T-helper 17 cell (primary cell): ENCODE measurements at places on chromosomes 3 and 15.
A peak's percentile ranks its signal among the peaks of the same experiment; 100 is the strongest.

GRCh38 chr3:96959901-96960641, 145.7 kb downstream of the EPHA6 start:
- DNase-seq, result no peak

- DNase-seq, result no peak
These were observed 22.3 kb downstream of the THRB start for GRCh38 chr3:24472358-24472757.

DNA sequence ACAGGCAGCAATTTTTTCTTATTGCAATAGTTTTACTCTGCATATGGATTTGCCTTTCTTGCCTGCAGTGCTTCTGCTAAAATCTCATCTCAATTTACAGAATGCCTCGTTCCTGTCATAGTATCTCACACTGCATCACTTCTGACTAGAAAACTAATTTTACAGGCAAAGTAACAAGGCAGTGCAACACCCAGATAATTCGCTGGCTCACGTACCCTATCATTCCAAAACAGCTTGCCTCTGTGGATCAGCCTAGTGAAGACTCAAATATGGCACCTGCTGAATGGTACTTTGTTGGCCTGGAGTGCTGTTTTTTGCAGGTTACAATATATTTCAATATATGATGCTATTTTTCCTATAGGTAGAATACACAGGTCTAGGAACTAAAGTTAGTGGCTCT, 5.3 kb downstream of the EIF5A2 start:
- no peak for DNase-seq

GRCh38 chr3:122660297-122660974, 20.2 kb upstream of the PARP14 start:
- DNase-seq, result no peak

DNA sequence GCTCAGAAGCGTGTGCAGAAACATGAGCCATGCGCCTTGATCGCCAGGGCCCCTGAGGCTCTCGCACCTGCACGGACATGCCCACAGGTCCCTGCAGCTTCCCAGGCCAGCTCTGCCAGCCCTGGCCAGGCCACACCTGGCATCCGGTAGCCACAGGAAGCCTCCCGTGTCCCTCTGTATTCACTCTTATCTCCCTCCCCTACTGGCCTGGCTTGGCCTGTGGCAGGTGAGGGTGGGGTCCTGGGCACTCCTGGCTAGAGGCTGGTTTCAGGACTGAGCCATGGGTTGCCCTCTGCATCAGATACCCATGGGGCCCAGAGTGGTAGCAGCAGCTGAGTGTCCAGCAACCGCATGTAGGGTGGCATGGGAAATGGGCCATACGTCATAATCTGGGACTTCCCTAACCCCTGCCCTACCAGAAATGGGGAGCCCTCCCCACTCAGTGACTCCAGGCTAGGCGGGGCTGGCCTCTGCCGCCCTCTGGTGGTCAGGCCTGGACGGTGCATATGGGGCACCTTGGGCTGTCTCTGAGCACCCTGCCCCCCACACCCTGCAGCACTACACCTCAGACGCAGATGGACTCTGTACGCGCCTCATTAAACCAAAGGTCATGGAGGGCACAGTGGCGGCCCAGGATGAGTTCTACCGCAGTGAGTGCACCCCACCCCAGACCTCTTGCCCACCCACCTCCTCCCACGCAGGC, 12.6 kb upstream of the LMAN1L start:
- peak; percentile 83 for DNase-seq

DNA sequence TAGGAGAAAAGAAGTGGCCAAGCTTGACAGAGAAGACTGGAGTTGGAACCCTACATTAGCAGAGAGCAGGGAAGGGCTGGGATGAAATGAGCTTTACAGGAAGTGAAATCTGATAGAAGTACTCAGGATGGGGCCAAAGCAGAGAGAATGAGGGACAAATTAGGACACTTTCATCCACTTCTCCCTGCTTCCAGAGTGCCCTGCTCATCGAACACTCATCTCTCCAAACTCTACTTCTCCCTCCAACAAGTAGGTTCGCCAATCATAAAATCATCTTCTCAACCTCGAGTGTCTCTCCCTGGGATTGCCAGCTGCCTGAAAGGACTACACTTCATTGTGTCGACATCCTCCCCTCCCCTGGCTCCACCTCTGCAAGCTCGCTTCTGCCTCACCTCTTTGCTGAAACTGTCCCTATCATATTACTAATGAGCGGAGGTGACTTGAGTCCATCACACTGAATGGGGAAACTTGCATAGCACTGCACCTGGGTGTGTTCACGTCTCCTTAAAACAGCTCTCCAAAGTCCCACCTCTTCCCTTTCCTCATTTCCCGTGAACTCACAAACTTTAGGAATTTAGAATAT, 365.8 kb downstream of the FOXP1 start:
- no peak for DNase-seq

DNA sequence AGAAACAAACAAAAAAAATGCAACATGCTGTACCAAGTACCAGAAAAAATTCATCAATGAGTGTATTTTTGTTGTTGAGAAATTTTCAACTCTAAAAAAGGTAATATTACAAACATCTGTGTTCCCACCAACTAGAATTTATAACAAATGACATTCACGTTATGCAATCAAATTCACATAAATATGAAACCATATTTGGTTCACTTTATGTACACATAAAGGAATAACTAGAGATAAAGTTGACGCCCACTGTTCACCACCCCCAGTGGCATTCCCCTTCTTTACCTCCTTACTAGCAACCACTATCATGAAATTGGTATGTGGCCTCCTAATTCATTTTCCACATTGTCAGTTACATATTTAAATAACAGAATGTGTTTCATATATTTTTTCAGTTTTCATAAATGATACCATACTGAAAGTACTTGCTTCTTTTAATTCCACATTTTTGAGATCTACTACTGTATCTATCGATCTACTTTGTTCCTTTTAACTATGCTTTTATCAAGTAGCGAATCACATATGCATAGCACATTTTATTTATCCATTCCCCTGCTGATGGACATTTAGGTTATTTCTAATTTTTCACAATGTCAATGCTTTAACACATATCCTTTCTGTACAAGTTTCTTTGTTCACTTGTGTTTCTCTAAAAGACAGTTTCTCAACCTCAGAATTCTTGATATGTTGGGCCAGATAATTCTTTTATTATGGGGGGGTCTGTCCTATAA, 34.5 kb downstream of the TBC1D5 start:
- DNase-seq, result no peak

DNA sequence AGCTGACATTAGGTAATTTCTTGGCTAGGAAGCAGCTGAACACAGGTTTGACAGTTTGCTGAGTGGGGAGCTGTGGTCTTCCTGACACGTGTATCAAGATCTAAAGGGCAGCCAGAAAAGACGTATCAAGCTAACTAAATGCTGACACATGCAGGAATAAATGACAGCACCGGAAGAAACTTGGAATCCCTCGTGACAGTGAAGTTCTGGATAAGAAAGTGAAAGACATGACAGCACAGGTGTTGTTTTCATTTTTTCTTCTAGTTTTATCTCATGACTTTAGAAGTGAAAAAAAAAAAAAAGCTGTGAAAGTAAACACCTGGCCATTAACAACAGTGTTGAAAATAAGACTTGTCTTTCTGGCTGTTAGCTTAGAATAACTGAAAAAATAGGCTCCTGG, 48.7 kb downstream of the FGF7 start:
- no peak for DNase-seq

DNA sequence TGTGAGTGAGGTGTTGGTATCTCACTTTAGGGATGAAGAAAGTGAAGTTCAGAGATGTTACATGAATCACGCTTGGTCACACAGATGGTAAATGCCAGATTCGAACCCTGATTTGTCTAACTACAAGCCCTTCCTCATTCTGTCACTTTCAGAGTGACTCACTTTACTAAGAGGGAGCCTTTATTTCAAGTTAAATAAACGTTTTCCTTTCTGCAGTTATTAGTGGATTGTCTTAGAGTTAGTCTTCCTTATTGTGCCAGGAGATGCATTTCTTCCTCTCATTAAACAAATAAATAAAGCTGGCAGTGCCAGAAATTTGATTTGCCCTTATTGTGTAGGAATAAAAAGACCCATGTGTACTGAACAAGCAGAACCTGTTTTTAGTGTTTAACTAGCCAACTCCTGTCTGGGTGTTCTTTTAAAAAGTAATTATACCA, 162.5 kb downstream of the AKAP13 start:
- DNase-seq, result no peak

GRCh38 chr3:196335503-196335948, 2.7 kb downstream of the TM4SF19 start:
- no peak for DNase-seq

DNA sequence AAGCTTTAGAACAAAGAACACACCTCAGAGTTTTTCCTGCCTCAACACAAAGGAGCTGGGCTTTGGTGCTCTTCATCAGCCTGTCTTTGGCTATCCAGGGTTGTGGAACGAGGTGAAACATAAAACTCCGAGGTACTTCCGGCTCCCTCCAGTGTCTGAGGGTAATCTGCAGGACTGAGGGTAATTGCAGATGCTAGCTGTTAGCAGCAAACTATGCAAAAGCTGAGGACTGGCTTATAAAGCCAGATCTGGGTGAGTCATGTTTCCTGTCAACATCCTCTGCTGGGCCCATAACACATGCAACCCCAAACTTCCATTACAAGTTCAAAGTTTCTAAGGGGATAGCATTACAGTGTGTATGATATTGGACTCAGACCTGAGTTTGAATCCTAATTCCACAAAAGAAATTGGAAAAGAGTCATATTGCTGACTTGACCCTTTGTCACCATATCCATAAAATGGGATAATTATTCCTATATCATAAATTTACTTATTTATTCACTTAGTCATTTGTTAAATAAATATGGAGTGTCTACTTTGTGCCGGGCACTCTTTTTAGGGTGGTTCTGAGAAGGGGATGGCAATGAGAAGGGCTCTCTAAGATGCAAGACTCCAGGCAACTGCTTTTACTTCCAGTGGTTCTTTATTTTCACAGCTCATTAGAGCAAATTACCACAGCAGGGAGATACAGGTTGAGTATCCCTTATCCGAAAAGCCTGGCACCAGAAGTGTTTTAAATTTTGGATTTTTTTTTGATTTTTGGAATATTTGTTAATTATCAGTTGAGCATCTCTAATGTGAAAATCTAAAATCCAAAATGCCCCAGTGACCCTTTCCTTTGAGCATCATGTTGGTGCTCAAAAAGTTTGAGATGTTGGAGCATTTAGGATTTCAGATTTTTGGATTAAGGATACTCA, 9.5 kb upstream of the TRIM69 start:
- DNase-seq, result peak; percentile 49

GRCh38 chr3:69646287-69647067, 92.8 kb upstream of the MITF start:
- DNase-seq, result no peak

DNA sequence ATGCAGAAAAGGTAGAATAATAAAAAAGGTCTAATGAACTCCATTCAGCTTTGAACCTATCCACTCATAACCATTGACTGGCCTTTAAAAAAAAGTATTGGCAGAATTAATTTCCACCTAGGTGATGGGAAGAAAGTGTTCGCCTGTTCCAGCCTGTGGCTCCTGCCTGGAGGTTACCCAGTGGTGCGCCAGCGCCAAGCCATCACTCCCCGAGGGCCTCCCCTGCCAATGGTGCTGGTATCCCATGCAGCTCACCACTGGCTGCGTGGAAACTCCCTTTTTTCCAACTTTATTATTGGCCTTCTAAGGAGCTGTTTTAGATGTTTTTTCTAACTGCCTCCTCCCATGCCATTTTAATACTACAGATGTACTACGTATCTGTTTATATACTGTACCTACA, 29.4 kb downstream of the NIPA2 start:
- no peak for DNase-seq

GRCh38 chr3:136173939-136174490, 22.1 kb downstream of the MSL2 start:
- no peak for DNase-seq

DNA sequence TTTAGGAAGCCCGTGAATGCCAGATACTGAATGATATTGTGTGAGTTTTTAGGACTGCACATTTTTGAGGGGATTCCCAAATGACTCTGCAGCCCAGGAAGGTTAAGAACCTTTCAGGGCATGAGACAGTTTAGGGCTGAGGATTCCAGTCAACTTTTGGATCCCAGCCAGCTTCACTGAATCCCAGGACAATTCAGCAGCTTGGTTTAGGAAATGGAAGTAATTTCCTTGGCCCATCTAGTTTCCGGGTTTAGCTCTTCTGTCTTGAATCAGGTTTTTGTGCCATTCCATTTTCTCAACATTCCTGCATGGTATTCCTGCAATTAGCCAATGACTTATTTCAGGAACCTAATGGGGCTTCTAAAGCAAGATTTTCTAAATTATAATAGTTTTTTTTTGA, 253.9 kb downstream of the LSAMP start:
- no peak for DNase-seq

- DNase-seq, result no peak
These were observed 62.7 kb downstream of the SCN5A start for GRCh38 chr3:38586546-38587520.

DNA sequence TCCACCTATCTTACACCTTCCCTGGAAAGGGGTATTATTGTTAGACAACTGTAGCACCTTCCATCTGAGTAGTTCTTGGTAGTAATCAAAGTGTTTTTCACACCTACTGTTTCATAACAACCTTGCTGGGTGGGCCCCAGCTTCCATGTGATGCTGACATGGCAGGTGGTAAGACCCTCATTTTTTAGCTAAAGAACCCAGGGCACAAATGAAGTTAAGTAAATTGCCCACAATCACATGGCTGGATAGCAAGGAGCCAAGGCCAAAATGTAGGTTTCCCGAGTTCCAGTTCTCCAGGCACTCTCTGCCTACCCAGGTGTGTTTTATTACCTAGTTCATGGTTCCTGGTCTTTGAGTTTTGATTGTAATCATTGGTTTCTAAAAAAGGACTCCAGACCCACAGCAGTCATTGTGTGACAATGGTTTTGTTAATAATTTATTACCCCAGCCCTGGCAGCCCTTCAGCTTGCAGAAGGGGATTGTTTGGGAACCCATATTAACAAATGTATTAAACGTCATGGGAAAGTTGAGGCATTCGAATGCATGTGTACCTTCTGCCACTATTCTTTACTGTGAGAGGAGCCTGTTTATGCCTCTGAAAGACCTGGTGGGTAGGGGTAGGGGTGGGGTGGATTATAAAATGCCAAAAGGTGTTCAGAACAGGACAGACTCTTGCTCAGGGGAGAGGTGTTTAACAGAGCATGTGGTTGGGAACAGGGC, 222.2 kb upstream of the BHLHE40 start:
- DNase-seq, result no peak

- DNase-seq, result no peak
These were observed 27.7 kb downstream of the HLTF start for GRCh38 chr3:149058602-149059001.

DNA sequence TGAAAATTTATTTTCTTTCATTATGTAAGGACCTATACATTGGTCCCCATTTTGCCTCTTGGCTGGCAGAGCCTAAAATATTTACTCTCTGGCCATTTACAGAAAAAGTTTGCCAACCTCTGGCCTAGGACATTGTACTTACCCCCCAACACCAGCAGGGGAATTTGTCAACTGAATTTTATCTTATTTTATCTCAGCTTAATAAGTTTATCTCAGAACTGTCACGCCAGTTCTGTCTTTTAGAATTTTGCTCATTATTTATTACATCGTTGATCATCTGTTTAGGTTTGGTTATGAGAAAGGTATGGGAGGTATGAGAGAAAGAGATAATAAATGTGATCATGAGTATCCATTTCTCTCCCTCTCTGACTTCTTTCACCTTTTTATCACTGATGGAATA, 38.3 kb downstream of the CHD2 start:
- DNase-seq, result no peak

GRCh38 chr3:136979684-136980083, 21.9 kb downstream of the IL20RB start:
- no peak for DNase-seq
